Breast epithelium (tissue), 4 donors: ENCODE measurements at places on chromosomes 4 and X. TPM values are rescaled to one million over a fixed set of nuclear protein-coding genes. Genes with fewer than 3 reads are reported as not detected.

The TCEAL8 gene
- 79.6 TPM for total RNA-seq

GRCh38 chrX:134520860-134521390 is 61.0 kb downstream of the HPRT1 start:
- H3K27ac ChIP-seq, result no peak overlapping the region
- no peak overlapping the region for H3K4me3 ChIP-seq
- H3K4me1 ChIP-seq, result no peaks in the 10 kb centered on the region
- peaks cover 2% of the 10 kb centered on the region for H3K27me3 ChIP-seq
- no peak for DNase-seq

DNA sequence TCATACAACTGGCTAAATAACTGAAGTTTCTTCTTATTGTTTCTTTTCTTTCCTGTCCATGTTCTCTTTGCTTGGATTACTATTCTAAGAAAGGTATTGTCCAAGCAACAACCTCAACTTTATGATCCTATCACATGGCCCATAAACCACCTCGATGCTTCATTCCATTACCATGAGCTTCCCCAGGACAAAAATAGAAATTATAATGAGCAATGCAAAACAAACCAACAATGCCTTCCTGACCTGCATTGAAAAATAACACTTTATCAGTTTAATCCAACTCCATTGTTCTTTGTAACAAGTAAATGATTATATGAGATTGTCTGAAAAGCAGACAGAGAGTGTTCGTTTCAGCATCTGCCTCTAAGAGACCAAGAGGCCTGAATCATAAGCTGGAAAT is 148.8 kb downstream of the HS6ST2 start:
- no peaks in the 10 kb centered on the region for H3K36me3 ChIP-seq
- H3K4me3 ChIP-seq, result no peak overlapping the region
- no peak for DNase-seq
- no peak overlapping the region for H3K27ac ChIP-seq

- no peaks in the 10 kb centered on the region for H3K4me1 ChIP-seq
- H3K36me3 ChIP-seq, result peaks cover 8% of the 10 kb centered on the region
- H3K4me3 ChIP-seq, result no peak overlapping the region
- H3K27ac ChIP-seq, result no peak overlapping the region
- DNase-seq, result no peak
- H3K27me3 ChIP-seq, result no peaks in the 10 kb centered on the region
These were observed 2086.8 kb downstream of the ARAP2 start for GRCh38 chr4:34157547-34157946.
